ENCODE measurements at places on chromosomes 5 and 9.

GRCh38 chr5:83711982-83712601 is 8.6 kb downstream of the HAPLN1 start:
- DNase-seq = peak; percentile 56

- peak; percentile 66 for DNase-seq
These were observed 495 bp downstream of the OSTF1 start for GRCh38 chr9:75088646-75089372.

DNA sequence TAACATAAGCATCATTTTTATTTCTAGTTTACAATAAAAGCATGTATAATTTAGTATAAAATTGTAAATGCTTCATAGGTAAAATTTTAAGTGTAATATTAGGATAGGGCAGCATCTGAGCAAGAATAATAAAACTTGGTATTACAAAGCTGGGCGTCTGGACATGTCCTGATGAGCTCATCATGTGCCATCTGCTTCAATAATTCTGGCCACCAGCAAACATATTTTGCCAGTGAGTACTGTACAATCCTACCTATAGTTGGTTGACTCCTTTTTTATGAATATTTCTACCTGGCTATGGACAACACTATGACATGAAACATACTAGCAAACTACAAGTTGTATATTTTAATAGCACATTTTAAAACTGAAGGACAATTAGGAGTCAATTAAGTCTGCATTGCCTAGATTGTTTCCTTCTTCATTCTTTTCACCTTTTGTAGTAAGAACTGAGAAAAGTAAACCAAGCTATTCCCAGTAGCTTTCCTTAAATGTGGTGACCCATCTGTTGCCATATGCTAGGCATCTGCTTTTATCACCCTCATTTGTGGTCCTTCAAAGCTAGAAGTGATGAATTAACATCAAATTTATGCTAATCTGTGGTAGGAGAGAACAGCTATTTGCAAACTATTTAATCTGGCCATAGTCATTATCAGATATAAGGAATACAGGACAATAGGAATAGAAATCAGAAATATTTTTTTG is 23.4 kb downstream of the LURAP1L start:
- DNase-seq = no peak

GRCh38 chr5:68333649-68334552 is 118.3 kb downstream of the PIK3R1 start:
- DNase-seq = no peak

GRCh38 chr5:77630114-77630680 is 8.3 kb downstream of the OTP start:
- DNase-seq = peak; percentile 93

DNA sequence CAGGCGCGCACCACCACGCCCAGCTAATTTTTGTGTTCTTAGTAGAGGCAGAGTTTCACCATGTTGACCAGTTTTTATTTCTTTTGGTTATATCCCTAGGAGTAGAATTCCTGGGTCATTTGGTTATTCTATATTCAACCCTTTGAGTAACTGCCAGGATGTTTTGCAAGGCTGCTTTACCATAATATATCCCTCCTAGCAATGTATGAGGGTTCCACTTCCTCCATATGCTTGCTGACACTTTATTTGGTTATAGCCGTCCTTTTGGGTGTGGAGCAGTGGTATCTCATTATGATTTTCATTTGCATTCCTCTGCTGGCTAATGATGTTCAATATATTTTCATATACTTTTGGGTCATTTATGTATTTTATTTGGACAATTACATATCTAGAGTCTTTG is 81.2 kb downstream of the RAB24 start:
- DNase-seq = no peak

DNA sequence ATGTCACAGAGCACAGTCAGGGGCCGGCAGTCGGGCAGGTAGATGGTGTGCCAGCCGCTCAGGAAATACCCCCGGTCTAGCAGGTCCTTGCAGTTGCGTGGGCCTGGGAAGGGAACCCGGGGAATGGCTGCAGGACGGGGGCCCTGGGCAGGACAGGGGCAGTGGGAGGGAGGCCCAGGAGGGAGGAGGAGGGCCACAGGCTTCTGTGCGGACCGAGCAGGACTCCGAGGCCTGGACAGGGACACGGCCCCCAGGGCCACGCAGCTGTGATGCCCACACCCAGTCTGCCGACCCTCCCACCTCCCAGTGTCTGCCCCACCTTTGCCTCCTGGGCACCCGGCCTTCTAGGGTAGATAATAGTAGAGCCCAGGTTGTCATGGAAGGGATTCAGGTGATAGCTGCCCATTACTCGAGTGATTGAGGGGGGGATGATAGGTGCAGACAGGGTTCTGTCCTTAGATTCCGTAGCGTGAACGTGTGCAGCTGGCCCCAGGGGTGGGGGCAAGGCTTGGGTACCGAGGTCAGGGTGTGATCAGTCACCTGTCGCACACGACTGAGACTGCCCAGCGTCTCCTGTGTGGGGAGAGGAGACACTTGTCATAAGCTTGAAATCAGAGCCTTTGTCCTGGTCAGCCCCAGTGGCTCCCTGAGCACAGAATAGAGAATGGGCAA is 4.5 kb downstream of the FCN1 start:
- DNase-seq = no peak

All from GM20000 (cell line).